ENCODE measurements at places on chromosomes 7 and 10.
A peak's percentile ranks its signal among the peaks of the same experiment; 100 is the strongest.

DNA sequence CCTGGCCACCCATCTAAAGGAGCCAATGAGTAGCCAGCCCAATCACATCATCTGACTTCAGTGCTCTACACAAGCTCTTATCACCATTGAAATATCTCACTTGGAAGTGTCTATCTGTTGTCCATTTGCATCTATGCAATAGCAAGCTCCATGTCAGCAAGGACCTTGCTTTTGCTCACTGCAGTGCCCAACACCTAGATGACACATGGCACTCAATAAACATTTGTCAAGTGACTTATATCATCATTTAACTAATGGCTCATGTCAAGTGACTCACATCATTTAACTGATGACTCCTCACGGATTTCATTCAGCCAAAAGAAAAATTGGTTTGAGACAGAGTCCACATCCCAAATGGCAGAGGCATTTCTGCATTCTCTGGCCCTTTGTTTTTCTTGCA, 92.9 kb upstream of the ADAM12 start:
- DNase-seq: no peak

DNA sequence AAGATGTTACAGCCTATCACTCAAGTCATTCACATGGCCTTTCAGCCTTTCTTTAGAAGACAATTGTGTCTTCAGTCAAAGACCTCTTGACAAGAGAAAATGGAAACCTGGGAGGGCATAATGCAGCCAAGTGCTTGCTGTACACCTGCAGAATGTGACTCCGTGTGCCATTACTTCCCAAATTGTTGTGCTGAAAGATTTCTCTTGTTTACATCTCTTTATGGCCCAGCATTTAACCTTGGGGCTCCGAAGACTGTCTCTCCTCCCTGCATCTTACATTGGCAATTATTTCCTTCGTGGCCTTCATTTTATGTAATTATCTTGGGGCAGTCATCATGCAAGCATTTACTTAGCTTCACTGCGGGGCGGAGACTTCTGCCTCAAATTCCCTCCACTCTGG, 287.0 kb downstream of the TCF7L2 start:
- no peak for DNase-seq

DNA sequence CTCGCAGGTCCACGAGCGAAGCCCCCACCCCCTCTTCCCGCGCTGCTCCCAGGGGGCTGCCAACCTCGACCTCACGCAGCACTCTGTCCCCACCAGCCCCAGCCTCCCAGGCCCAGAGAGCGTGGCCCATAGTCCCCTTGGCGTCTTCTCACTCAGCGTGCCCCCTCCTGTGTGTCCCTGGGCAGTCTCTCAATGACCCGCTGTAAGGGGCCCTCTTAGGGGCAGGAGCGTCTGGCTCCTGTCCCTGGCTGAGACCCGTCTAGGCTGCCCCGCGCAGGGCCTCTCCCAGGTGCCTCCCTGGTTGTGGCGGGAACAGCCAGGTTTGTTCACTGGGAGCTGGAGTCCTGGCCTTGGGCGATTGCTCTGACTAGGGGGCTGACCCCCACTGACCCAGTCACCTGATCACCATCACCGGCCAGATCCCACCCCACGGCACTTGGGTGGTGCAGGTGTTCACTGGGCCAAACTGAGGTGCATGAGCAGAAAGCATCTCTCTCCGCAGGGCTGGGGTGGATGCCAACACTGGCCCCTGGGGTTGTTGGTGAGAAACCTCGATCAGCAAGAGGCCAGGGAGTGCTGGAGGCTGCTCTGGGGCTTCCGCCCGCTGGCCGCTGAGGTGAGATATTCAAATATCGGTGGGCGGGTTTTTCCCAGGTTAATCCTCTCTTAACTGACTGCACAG, 12.6 kb upstream of the WDFY4 start:
- DNase-seq: no peak

GRCh38 chr10:51074238-51075028, at the start of gene PRKG1:
PRKG1 (plus strand) TSS chr10:51074487.
- no peak for DNase-seq

GRCh38 chr7:90657481-90657880, 61.4 kb downstream of the CDK14 start:
- no peak for DNase-seq

DNA sequence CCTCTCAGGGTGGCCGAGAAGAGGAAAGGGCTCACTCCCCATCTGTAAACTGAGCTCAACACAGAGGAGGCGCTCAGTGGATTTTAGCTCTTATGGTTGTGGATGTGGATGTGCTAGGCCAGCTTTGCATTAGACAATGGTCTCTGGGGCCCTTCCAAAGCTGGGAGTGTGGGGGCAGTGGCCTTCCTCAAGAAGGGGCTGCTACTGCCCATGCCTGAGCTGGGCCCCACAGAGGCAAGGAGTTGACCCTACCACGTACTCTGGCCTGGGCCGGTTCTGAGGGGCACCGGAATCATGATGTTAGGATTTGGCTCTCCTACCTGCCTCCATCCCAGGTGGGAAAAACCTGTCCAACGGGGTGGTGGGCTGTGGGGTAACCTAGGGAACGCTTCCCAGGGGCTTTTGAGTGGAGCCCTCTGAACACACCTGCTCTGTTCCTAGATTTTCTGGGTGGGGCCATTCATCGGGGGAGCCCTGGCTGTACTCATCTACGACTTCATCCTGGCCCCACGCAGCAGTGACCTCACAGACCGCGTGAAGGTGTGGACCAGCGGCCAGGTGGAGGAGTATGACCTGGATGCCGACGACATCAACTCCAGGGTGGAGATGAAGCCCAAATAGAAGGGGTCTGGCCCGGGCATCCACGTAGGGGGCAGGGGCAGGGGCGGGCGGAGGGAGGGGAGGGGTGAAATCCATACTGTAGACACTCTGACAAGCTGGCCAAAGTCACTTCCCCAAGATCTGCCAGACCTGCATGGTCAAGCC, 11.5 kb downstream of the AQP1 start:
- DNase-seq: no peak

GRCh38 chr7:142711746-142712616, 37.3 kb upstream of the PRSS1 start:
- peak; percentile 13 for DNase-seq

- no peak for DNase-seq
Measured at GRCh38 chr10:35888400-35888799, 246.3 kb upstream of the FZD8 start.

GRCh38 chr10:93854975-93855374, 38.8 kb upstream of the SLC35G1 start:
- DNase-seq: no peak

DNA sequence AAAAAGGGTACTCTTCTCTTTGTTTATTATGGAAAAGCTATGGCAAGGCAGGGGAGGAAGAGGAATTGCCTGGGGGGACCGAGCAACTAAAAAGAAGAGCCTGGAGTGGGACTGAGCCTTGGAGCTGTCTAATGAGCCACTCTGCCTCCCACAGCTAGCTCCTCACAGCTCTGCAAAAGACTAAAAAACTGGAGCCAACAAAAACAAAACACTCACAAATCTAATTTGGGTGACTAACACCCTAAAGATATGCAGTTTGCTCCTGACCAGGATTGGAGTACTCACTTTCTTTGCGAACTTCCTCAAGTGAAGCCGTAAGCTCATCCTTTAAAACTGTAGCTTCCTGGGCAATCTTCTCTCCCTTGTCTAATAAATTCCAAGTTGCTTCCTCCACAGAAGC, 89.4 kb downstream of the CTNNA3 start:
- no peak for DNase-seq

DNA sequence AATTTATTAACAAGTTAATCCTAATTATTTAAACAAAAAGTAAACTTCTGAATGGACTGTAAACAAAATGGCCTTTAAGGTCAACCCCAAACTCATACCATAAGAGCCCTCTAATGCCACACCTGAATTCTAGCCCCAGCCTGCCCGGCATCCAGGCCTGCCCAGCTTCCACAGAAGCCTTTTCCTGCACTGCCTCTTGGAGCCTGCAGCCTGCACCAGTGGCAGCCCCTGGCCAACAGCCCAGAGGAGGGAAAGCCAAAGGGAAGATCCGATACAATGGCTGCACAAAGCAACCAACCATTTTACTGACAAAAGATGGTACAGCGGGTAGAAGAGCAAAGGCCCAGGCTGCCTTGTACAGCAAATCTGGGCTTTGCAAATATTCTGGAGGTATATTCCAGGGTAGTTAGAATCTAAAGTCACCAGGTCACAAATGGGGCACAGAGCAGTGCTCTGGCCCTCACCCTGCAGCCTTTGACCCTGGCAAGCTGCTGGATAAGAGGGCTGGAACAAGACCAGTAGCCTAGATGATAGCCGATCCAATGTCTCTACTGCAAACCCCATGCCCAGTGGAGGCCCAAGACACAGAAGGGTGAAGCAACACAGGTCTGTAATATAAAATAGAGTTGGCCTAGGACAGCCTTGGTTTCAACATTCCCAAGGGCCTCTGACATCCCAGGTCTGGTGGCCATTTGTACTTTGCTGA, 12.5 kb upstream of the CH25H start:
- DNase-seq: no peak

DNA sequence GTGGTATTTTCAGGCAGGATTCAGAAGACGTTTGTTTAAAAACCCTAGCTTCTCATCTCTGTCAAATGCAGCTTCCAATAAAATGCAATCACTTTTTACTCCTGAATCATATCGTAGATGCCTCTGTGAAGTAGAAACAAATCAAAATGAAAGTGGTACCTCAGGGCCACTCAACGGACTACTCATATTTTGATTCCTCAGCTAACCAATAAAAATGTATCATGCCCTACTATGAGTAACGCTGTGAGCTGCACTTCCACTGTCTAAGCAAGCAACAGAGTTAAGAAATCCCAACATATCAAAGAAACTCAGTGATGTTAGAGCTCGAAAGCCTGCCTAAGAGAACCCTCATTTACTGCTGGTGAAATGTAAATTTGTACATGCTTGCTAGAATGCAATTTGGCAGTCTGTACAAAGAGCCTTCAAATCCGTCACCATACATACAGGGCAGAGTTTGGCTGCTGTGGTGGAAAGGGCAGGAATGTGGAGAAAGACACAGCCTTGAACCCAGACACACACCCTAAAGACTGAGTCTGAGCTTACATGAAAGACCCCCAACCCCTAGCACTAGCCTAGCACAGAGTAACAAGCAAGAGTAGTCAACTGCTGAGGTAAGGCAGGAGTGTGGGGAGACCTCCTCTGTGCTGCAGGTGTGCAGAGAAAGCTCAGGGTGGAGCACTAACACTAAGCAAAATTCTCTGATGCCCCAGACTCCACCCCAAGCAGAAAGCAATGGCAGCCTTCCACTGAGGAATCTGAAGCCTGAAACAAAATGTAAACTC, 151.5 kb downstream of the ANK3 start:
- no peak for DNase-seq

- DNase-seq: no peak
Measured at GRCh38 chr7:87003872-87004798, 55.3 kb downstream of the ELAPOR2 start.

DNA sequence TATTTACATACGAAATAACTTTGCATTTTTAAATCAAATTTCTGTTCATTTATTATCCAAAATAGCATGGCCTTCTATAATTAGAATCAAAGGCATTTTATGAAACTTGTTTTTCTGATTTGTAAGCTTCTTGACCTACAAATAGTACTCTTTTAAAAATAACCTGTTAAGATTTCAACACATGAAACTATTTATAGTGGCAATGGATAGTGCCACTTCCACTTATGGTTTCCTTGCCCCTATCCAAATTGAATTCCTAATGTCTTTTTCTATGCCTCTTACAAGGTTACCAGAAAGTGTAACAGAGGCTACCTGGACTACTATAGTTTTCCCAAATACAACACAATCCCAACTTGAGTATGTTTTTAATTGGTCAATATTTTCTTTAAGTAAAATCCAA, 263.5 kb downstream of the SEMA3D start:
- DNase-seq: no peak

DNA sequence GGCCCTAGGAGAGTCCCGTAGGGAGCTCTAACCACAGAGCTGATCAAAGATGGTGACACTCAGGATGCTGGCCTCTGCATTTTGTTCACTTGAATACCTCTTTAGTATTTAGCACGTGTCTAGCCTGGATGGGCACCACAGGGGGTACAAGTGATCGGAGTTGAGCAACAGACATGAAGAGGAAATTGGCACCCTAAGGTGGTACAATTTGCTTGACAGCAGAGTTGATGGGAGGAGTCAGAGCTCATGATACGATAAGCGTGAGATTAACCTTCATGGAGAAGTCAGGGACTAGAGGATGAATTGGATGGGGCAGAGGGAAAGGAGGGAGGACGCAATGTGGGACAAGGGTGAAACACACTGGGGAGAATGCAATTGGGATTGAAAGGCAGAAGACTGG, 9.9 kb upstream of the ZNF212 start:
- no peak for DNase-seq

DNA sequence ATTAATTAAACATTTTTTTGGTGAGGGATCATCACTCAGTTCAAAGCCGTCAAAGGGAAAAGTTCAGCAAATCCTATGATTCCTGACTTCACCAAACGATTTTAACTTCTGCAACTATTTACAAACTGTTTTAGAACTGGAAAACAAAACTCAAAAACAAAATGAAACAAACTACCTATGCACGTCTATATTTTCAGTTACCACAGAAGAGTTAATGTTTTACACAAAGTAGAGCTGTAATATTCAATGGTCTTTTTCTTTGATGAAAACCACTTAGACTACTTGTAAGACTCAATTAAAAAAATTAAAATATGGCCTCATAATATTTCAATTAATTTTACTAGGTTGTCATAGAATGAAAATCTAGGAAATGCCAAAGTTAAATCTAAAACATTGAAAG, 131.5 kb downstream of the ATE1 start:
- DNase-seq: no peak

DNA sequence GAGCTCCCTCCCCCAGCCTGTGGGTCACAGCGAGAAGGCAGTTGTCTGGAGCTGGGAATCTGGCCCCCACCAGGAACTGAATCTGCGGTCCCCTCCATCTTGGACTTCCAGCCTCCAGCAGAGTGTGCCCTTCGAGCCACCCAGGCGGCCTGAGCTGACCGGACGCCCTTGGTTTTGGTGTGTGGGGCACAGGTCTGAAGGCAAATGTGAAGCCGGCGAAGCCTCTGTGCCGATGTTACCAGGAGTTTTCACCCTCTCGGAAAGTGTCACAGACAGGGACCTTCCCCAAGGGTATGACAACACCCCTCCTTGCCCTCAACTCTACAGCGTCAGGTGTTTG, 109.1 kb downstream of the DNAJB6 start:
- no peak for DNase-seq

Data from NCI-H1694 (cell line).